ENCODE measurements at places on chromosomes 7 and 10.

- DNase-seq: no peak
Measured at GRCh38 chr7:77824636-77825035, 26.1 kb downstream of the PHTF2 start.

- DNase-seq: no peak
Measured at GRCh38 chr7:97021747-97022490, 2.7 kb downstream of the DLX5 start.

- DNase-seq: no peak
Measured at GRCh38 chr10:106446920-106447319, 717.6 kb downstream of the SORCS1 start.

DNA sequence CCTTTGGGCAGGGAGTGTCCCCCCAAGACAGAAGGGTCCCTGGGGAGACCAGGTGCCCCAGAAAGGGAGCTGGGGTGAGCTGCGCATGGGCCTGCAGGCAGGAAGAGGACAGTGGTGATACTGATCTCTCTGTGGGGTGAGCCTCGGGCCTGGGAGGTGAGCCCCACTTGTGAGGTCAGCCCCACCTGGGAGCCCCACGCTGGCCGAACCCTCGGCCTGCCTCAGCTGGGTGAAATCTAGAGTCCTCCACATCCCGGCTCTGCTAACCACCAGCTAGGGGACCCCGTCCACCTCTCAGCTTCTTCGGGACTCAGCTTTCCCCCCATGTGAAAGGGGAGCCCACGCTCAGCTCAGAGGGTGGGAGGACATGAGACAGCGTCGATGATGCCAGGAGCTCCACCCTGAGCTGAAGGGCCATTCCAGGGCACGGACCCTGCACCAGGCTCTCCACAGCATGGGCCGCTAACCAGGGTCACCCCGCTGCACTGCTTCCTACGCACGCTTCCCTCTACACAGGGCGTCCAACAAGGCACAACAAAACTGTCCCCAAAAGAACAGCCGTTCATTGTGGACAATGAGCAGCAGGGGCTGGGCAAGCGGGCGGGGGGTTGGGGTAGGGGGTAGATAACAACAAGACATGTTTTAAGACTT, 48.7 kb downstream of the CAMK2B start:
- no peak for DNase-seq

DNA sequence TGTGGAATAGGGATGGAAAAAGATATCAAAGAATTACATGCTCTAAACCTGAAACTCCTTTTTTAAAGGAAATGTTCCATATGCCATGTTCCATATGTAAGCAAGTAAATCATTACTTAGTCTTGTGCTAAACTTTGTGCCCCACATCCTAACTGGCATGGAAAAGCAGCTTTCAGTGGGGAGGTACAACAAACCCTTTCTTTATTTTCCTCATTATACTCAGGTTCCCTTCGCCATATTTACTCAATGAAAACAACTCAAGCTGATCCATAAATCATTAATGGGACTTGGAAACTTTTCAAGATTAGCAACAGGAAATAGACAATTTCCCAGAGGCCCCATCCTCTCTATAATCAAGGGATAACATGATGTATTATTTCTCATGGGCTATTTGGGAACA, 56.0 kb downstream of the GSAP start:
- DNase-seq: no peak

DNA sequence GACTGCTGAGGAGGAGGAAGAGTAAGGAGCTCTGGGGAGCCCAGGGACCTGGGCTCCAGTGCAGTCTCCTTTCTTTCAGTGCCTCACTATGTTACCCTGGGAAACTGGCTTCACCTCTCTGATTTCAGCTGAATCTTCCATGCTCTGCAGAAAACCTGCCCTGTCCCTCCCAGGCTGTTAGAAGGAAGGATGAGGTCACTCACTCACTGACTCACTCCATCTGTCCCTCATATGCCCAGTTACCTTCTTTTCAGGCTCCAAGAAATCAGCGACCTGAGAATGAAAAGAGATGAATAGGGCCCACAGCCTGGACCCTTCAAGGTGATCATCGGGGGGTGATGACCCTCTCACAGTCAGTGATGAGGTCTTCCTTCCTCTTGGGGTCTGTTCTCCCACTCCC, 481 bp downstream of the SFTPA2 start:
- no peak for DNase-seq

DNA sequence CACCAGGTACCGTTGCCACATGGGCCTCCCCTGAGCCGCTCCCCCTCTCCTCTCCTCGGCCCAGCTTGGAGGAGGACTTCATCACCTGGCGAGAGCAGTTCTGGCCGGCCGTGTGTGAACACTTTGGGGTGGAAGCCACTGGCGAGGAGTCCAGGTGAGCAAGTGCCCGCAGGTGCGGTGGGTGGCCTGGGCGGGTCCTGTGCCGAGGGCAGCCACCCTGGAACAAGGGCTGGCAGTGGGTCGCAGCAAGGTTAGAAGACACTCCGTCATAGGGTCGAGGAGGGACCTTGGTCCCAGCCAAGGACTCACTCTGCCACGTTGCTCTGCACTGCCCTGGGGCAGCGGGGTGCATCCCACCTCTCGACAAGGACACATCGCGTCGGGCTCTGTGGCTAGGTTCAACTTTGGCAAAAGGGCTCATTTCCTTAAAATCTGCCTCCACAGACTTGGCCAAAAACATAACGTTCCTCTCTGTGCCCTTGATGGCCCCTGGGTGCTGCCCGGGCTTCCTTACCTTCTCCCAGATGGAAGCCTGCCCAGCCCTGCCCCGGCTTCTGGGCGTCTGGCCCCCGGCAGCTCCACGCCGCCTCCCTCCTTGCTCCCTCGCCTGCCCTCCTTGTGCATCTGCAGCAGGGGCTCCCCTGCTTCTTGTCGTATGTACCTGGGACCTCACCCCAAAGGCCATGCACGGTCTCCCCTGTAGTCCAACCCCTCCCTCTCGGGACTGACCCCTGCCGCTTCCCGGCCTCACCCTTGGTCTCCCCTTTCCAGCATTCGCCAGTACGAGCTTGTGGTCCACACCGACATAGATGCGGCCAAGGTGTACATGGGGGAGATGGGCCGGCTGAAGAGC, 12.7 kb downstream of the TMEM120A start:
- DNase-seq: no peak

- no peak for DNase-seq
Measured at GRCh38 chr7:1675036-1675671, 5.1 kb downstream of the ELFN1 start.

DNA sequence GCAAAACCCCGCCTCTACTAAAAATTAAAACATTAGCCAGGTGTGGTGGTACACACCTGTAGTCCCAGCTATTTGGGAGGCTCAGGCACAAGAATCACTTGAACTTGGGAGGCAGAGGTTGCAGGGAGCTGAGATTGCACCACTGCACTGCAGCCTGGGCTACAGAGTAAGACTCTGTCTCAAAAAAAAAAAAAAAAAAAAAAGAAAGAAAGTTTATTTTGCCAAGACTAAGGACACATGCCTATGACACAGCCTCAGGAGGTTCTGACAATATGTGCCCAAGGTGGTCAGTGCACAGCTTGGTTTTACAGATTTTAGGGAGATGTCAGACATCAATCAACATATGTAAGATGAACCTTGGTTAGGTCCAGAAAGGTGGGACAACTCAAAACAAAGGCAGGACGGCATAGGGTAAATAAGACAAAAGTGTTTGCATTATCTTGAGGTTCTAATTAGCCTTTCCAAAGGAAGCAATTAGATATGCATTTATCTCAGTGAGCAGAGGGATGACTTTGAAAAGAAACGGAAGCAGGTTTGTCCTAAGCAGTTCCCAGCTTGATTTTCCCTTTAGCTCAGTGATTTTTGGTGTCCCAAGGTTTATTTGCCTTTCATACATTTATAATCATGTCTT, 20.7 kb upstream of the OTUD1 start:
- DNase-seq: no peak

GRCh38 chr7:55304018-55304762, 60.9 kb upstream of the LANCL2 start:
- DNase-seq: no peak

DNA sequence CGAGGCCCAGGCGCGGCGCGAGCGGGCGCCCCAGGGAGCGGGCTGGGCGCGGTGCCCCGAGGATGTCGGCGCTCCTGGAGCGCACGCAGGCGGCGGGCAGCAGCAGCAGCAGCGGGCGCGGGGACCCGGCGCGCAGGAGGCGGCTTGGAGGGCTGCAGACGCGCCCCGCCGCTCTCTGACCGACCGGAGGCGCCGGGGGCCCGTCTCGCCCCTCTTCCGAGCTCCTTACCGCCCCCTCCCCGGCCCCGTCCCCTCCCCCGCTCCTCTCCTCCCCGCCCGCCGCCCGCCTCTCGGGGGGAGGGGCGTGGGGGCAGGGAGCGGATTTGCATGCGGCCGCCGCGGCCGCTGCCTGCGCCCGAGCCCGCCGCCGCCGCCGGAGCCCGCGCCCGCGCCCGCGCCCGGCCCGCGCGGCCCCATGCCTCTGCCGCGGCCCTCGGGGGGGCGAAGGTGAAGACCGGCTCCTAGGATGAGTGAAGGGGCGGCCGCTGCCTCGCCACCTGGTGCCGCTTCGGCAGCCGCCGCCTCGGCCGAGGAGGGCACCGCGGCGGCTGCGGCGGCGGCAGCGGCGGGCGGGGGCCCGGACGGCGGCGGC, at the start of gene NRG3:
NRG3 (plus strand) TSS at position 320 of the 592 bp plus-strand sequence.
- DNase-seq: no peak

DNA sequence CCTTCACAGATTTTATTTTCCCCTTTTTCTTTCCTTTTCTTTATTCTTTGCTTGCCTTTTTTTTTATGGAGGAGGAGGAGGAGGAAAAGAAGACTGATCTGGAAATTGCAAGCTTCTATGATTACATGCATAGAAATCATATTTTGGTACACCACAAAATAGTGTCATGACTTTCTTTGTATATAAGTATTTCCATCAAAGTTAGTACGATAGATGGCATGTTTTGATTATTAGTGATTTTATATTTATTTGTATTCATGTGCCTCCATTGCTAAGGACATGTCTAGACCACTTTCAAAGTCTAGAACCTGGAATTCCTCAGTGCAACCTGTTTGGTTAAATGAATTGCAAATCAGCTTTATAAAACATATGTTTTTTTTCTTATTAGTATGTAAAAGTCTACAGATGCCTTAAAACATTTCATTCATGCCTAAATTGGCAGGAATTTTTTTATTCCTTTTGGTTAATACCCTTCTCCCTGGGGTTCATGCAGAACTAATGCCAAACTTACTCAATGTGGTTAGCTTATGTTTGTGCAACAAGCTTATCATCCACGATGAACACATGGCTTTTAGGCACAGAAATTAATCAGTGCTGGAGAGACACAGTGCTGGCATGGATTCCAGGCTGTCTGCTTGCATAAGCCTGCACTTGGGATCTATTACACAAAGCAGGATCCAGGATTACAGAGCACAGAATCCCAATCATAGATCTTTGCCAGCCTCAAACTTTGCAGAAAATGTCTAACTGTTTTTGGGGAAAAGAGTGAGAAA, 213.1 kb downstream of the CHRM2 start:
- DNase-seq: no peak

DNA sequence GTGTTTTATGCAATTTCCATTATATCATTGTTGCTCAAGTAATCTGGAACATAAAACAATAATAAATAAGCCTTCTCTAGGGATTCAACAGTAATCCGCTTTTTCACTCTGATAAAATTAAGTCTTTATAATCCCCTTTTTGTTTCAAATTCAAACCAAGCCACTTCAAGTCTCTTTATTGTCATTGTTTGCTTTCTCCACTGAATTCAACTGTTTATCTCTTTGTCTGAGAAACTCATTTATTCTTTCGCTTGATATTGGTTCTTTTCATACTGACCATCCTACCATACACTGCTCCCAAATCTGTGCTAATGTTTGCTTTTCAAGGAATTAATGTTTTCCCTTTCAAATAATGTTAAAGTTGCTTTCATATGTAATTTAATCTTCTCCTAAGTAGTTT, 550.4 kb upstream of the PCDH15 start:
- no peak for DNase-seq

GRCh38 chr7:15681186-15681585, 5.3 kb downstream of the MEOX2 start:
- no peak for DNase-seq

DNA sequence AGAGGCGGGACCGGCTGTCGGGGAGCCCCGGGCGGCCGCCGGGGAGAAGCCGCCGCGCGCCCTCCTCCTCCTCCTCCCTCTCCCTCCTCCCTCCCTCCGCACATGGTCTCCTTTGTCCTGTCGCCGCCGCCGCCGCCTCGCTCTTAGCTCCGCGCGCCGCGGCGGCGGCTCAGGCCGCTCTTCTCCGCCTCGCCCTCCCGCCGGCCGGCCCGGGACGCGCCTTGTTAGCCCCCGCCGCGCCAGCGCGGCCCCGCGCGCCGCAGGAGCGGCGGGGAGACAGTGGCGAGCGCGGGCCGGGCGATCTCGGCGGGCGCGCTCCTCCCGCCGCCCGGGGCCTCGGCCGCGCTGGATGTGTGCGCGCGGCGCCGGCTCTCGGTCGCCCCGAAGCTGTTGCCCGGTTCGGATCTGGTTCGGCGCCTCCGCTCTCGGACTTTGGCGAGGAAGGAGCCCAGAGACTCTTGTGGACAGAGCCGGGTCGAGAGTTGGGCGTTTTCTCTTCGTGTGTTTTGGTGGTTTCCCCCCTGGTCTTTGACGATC, 437.4 kb upstream of the GALNT17 start:
- no peak for DNase-seq

DNA sequence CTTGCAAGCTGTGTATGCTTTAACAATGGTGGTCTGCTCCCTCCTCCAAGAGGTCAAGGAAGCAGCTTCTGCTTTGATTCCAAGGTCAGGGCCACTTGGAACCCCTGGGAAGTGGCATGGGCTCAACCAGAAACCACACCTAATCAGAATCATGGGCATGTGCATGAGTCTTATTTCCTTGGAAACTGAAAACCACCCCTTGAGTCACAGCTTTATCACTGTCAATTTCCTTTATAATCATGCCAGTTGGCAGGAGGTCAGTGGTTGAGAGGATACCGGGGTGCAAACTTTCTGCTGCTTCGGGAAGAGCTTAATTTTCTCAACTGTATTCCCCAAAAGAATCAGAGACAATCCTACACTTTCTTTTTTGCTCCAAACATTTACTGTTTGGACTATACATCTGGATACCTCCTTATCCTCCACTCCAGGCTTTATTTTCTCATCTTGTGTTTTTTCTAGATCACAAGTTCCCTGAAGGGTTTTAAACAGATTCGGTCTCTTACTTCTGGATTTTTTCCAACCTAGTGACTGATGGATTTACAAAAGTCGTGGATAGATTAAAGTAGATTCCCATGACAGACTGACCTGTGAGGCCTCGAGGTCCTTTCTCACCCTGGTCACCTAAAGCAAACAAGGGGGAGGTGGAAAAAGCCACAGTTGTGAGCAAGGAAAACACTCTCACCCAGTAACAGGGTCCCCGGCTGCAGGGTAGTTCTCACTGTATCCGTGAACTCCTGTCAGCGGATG, 36.0 kb downstream of the COL17A1 start:
- DNase-seq: no peak

DNA sequence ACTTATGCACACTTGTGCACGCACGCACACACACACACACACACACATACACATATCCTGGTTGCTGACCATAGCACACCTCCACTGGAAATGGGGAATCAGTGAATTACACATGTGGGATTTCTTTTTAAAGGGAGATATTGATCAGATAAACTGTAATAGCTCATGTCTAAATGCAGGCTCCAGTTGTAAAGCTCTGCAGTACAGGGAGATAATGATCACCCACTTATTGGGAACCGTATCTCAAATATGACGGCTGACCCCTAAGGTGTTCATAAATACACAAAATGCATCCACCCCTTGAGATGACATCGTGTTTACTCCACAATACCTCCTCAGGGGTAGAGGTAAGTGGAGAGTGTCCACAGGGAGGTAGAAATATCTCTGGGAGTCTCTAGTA, 79.2 kb downstream of the PLXNA4 start:
- DNase-seq: no peak

All from right renal cortex interstitium (tissue), 3 donors.